CMK (cell line): ENCODE measurements at places on chromosomes 4 and X.

- no peak for DNase-seq
Measured at GRCh38 chrX:68238568-68238967, 194.7 kb downstream of the OPHN1 start.

DNA sequence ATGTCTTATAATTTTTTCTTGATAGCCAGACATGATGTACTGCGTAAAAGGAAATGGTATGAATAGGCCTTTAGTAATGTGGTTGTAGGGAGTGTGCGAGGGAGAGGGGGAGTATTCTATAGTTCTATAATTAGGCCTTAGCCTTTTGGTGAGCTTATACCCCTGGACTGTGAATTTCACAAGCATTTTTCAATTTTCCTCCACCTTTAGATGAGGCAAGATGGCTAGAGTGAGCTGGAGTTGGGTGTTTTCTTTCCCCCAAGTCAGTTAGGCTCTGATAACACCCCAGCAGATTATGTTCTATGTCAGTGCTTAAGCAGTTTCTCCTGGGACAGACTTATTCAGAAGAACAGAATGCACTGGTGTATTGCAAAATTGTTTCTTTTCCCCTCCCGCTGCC is 210.2 kb upstream of the NPY2R start:
- no peak for DNase-seq

GRCh38 chr4:182465114-182465513 is 221.9 kb downstream of the TENM3 start:
- DNase-seq = no peak

- DNase-seq = no peak
Measured at GRCh38 chrX:21438792-21439191, 64.6 kb downstream of the CNKSR2 start.

DNA sequence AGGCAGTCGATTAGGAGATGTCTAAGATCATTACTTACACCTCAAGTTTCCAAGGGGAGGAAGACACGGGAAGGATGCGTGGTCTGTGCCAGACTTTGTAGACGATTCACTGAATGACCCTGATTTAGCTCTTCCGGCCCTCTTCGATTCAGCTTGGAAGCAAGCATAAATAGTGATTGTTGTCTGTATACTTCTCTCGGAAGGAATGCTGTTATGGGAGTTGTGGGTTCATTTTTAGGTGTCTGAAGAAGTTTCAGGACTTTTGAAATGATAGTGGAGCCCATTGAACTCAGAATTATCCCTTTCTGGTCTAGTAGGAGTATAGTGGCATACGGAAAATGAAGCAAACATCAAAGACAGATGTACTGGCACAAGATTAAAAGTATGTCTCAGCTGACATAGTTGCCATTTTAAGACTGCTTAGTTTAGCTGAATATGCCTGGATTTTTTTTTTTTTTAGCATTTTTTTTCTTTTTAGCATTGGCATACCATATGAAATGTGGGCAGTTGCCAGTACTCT is 1.0 kb upstream of the ANKRD17 start:
- DNase-seq = no peak

- DNase-seq = no peak
Measured at GRCh38 chr4:100391863-100392262, 126.0 kb downstream of the EMCN start.

DNA sequence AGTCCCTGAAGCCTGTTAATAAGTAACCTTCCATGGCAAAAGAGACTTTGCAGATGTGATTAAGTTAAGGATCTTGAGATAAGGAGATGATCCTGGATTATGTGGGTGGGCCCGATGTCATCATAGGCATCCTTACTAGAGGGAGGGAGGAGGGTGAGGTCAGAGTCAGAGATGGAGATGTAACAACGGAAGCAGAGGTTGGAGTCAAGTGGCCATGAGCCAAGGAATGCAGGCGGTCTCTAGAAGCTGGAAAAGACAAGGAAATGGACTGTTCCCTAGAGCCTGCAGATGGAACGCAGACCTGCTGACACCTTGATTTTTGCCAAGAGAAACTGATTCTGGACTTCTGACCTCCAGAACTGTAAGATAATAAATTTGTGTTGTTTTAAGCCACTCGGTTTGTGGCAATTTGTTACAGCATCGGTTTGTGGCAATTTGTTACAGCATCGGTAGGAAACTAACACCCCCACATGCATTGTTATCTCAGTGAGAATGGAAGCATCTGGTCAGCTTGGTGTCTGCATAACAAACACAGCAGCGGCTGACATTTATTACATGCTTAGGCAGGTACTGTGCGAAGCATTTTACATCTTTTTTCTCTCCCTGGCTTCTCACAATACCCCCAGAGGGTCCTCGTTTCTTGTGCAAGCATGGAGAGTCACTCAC is 55.6 kb downstream of the CLDN34 start:
- no peak for DNase-seq

DNA sequence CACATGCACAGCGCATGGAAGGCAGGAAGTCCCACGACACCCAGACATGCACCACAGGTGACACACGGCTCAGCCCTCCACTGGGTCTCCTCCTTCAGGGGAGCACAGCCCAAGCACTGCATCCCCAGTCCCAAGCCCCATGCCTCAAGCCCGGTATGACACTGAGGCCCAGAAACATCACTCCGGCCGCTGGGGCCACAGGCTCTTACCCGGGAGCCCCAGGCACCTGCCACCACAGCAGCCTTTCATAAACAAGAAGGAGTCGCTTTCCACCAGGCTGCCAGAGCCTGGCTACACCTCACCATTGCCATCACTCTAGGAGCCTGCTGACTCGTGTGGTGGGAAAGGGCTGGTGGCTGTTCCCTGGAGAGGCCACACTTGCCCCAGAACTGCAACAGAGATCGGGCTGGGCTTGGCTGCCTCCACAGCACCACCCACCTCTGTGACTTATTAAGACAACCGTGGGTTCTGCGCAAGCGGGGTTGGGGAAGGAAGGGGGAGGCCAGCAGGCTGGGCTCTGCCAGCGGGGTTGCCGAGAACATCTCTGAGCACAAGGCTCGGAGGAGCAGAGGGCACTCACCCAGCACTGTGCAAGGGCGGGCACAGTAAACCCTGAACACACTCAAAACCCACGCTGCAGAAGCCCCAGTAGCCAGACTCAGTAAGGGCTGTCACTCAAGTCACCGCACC is 4.5 kb downstream of the HAUS7 start:
- no peak for DNase-seq

- no peak for DNase-seq
Measured at GRCh38 chr4:98828801-98829200, 100.1 kb downstream of the EIF4E start.

DNA sequence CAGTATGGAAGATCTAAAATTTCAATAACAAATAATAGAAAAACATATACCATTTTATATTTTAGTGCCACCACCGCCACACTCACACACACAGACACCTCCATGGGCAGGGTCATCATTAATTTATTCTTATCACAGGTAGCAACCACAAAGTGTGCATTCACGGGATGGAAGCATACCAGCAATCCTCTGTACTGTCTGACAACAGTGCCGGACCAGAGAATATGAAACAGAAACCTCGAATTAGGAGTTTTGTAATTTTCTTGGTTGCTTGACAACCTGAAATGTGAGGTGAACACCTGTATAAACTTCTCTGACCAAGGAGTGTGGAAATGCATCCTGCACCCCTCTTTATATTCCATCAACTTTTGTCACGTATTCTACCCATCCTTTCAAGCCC is 213.9 kb upstream of the KCNIP4 start:
- no peak for DNase-seq

DNA sequence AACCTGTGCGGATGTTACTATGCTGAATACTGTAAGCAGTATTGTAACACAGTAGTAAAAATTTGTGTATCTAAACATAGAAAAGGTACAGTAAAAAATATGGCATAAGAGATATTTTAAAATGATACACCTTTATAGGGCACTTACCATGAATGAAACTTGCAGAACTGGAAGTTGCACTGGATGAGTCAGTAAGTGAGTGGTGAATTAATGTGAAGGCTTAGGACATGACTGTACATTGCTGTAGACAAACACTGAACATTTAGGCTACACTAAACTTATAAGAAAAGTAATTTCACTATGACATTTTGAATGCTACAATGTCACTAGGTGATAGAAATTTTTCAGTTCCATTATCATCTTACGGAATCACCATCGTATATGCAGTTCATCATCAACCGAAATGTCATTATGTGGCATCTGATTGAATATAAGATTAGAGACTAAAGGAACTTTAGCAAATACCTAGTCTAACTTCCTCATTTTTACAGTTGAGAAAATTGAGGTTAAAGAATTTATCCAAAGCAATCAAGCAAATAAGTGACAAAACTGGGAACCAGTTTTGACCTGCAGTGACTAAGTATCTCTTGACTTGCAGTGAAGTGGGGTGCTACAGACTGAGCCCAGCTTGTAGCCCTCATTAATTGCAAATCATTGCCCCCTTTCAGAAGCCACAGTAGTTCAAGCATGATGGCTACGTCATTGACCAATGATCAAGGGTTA is 55.3 kb downstream of the EGF start:
- DNase-seq = no peak

DNA sequence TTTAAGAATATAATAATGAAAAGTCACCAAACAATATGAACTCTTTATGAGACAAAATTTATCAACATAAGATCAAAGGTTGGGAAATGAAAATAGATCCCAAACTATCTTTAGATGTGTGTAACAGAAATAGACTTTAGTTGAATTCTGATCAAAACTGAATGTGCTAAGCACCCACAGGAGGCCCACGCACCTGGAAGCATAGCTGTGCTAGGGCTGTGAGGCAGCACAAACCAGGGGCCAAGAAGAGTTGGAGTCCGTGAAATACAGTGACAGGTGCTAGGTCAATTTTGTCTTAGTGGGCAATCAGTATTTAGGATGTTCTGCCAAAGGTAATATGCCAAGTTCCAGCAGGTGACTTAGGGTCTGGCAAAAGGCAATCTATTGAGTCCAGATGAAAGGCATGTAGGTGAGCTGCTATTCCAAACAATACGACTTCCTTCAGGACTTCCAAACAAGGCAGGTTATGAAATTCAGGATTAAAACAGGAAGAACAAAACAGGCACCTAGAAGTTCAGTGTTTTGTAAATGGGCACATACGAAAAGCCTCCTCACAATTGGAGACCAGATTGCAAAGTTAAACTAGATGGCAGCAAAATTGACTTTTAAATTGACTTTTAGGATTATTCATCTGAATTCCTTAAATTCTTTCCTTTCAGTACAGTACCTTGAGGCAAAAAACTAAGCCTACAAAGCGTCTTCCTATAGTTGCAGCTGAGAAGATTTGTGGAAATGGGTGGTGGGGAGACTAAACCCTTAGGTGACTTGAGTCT is 4.7 kb upstream of the PCDH18 start:
- no peak for DNase-seq

DNA sequence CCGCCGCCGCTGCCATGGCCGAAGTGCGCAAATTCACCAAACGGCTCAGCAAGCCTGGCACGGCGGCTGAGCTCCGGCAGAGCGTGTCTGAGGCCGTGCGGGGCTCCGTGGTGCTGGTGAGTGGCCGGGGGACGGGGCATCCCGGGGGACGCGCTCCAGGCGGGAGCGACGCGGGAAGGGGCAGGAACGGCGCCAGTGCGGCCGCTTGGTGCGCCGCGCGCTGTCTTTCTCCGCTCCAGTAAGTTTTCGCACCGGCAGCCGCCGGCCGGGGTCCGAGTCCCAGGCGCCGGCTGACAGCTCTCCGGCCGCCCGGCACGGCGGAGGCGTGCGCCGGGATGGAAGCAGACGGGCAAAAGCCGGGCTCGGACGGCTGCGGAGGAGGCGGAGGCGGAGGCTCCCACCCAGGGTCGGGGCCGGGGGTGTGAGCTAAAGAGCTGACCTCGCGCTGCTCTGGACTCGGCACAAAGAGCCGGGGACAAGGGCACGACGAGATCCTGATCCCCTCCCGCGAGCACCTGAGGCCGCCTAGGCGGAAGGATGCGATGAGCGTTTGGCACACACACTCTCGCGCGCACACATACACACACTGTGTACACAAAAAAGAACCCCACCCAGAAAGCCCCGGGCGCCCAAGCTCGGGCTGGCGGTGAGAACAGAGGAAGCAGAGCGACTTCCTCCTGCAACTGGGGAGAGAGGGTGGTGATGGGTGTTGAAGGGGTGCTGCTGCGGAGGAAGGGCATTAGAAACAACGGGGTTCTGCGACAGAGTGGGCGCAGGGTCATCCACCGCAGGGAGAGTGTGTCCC is 545 bp downstream of the DOCK11 start:
- no peak for DNase-seq

DNA sequence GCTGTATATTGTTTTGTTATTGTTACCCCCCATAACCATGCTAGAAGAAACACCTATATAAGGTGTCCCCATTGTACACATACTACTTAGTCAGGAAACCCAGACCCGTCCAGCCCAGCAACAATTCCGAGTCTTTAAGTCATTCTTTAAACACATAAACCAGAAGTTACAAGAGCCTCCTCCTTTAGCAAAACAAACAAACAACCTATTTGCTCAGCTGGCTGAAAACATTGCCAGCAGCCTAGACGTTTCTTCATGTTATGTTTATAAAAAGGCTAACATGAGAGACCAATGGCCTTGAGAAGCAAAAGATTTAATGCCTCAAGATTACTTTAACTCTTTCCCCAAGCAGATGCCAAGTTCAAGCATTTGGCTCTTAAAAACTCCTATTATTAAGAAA is 1.4 kb downstream of the ACOX3 start:
- no peak for DNase-seq

DNA sequence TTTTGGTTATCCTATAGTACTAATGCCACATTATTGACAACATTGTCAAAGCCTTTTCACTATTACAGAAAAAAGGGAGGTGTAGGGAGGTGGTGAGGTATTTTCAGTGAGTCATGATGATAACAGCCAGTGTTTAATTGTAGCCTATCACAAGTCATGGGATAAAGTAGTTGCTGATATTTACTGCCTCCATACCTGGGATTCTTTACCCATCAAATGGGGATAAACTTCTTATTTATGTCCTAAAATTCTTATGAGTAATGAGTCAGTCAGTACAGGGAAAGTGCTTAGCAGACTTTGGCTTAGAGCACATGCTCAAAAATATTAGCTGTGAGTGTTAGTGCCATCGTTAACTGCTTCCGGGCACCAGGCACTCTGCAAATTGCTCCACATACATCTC is 25.7 kb downstream of the ADGRG2 start:
- DNase-seq = no peak

GRCh38 chrX:24110069-24110468 is 39.5 kb upstream of the ZFX start:
- no peak for DNase-seq

DNA sequence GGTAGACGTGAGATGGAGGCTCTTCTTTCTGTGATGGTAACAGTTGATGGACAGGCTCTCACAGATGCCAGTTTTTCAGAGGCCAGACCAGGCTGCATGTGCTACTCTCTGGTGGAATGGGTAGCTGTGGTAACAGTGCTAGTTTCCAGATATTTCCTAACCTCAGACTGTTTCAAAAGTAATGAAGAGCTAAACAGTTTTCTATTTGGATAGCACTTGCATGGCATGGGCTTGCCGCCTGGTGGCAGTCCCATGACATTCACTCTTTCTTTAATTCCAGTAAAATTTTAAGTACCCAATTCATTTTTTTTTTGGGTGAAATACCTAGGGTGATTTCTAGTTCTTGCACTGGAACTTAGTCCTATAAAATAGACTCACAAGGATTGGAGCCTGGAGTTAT is 220.2 kb upstream of the MAD2L1 start:
- no peak for DNase-seq

- no peak for DNase-seq
Measured at GRCh38 chrX:111035256-111035655, 60.7 kb upstream of the PAK3 start.
